Activated CD4-positive, alpha-beta T cell treated with anti-CD3 and anti-CD28 coated beads, Interleukin-2, amount 50 U/mL, for 1 hour (primary cell): ENCODE measurements at places on chromosomes 4 and X.

DNA sequence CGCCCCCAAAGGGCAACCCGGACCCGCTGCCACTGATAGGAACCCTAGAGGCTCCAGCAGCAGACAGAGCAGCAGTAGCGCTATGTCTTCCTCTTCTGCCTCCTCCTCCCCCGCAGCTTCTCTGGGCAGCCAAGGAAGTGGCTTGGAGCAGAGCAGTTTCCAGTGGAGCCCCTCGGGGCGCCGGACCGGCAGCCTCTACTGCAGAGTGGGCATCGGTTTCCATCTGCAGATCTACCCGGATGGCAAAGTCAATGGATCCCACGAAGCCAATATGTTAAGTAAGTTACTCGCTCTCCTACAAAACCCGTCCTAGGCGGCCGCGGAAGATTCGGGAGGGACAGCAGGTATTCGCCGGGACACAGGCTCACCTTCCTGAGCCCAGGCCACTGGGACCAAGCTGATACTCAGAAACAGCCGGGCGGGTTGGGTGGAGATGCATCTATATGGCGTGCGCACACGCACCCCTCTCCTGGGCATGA lies 477 bp downstream of the FGF5 start:
- DNase-seq = no peak

GRCh38 chr4:24001486-24002329 lies 111.9 kb upstream of the PPARGC1A start:
- no peak for DNase-seq

DNA sequence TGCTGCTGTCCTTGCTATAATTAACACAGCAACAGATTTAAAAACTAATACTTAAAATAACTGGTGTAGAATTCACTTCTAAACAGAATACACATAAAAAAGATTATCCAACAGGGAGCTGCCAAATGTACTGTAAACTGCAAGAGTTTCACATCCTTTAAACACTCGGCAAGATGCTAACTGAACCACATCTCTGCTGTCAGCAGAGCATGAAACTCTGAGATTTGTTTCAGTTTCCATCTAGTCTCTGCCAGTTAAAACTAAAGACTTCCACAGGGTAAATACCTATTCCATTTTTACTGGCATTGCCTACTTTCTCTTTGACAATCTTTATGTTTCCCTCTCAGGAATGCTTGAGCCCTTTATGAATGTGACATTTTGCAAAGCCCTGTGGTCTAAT lies 127.7 kb downstream of the SLC7A11 start:
- no peak for DNase-seq

DNA sequence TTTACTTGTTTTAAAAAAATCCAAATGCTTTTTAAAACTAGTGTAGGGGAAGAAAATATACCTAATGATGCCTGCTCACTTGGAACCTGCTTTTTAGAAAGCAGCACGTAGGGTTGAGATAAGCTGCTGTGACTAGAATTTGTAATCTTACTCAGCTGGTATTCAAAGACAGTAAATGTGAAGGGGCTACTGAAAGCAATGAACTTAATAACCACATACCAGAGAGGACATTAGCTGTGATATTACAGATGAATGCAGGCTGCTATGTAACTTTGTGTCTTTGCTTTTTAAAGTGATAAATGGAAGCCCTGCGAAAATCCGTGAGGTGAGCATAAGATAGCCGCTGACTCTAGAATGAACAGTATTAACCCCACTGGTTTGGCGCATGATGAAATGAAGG lies 124.1 kb downstream of the TRIML1 start:
- DNase-seq = no peak

- no peak for DNase-seq
These were observed 222.3 kb downstream of the NKX6-1 start for GRCh38 chr4:84276752-84277151.

GRCh38 chr4:153335665-153336064 lies 8.8 kb upstream of the MND1 start:
- no peak for DNase-seq

DNA sequence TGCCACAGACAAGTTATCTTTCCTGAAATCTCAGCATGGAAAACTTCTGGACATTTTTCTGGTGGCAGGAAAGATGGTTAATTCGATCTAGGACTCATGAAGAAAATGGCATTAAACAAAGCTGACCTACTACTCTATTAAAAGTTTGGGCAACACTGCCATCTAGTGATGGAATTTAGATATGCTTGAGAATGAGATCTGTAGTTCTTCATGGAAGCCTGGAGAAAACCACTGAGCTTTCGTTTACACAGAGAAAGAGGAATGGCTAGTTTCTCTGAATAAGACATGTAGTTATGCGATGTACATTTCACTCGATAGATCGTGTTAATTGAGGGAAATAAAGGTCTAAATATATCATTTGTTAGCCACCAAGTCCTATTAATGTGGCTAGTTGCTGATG lies 51.7 kb upstream of the CHRDL1 start:
- no peak for DNase-seq

GRCh38 chr4:52212702-52213101 lies 161.6 kb downstream of the SPATA18 start:
- DNase-seq = no peak

DNA sequence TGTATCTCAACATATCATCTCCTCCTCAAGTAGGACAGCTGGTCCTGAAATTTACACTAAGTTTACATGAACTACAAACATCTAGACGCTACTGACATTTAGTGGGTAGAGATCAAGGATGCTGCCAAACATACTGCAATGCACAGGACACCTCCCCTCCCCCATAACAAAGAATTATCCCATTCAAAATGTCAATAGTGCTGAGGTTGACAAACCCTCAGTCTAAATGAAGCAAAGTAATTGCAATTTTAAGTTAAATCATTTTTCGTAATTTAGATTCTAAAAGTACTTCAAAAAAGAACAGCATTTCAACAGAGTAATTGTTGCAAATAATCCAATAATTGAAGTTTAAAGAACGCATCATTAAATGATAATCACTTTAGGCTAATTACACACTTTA lies 1.2 kb downstream of the PRMT9 start:
- DNase-seq = no peak

GRCh38 chrX:150100261-150100660 lies 162.0 kb upstream of the EOLA2 start:
- DNase-seq = no peak

DNA sequence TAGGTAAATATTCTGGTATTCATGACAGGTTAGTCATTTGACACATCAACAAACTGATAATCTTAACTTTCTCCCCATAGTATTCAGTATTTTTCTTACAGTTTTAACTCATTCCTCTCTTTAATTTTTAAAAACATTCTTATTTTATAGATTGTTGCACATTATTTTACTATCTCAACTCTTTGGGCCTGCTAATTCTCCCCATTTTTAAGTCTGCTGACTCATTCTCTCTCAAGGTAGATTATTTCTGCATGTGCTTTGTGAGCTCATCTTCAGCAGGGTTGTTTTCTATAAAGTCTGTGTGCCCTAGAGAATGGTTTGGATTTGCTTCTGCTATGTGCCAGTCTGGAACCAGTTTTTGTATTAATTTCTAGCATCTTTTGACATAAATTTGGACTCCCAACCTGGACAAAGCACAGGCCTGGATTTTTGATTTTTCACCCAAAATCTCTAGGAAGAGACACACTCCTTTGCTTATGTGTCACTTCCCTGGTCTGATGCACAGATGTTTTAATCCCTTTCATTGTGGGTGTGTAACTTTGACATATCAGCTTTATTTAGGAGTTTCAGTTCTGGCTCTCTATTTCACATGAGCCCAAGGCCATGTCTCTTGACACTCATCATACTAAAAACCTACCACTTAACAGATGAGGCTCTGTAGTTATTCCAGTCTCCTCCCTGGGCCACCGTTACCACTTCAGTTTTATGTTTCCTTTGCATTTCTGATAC lies 194.3 kb upstream of the PGRMC2 start:
- no peak for DNase-seq

GRCh38 chr4:105304085-105304484 lies 157.4 kb downstream of the TET2 start:
- DNase-seq = no peak

DNA sequence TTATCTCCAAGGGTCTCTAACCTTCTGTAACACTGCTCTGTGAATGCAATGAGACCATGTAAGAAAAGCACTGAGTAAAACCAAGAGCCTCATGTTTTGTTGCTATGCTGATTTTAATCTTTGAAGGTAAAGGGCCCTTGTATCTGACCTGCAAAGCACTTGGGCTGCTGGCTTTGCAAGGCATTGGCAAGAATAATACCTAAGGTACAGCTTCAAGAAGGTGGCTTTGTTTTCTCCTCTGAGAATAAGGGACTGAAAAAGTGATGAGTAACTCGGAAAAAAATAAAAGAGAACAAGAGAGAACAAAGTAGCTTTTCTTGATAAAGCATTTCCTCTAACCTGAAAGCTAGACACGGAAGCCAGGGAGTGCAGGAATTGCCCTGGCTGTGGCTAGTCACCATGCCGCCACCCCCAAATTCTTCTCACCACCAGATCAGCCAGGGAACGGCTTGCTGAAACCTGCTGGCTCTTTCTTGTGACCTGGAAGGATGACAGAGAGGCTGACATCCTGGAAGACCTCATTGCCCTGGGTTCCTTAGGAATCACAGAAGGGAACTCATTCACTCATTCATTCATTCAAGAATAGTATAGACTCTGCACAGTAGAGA lies 41.8 kb upstream of the HS3ST1 start:
- no peak for DNase-seq

DNA sequence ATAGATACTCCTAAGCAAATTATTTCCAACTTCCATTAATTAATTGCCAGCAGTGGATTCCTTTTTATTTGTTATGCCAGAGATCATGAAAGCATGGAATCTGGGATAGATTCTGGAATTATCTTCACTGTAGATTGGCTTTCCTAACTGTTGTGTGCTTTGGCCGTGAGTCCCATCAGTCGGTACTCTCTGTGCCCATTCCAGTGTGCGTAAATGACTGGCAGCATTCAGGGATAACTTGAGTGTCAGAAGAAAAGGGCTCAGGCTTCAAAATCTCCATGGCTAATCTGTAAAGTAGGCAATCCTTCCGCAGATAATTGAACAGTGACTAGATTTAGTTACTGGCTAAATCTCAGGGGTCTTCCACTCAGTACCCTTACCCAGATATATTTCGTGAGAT lies 76.8 kb upstream of the TMEM164 start:
- DNase-seq = no peak

- DNase-seq = no peak
These were observed 229.9 kb downstream of the SOX3 start for GRCh38 chrX:140274811-140275525.

- DNase-seq = no peak
These were observed 304.1 kb upstream of the HAND2 start for GRCh38 chr4:173834151-173834550.

DNA sequence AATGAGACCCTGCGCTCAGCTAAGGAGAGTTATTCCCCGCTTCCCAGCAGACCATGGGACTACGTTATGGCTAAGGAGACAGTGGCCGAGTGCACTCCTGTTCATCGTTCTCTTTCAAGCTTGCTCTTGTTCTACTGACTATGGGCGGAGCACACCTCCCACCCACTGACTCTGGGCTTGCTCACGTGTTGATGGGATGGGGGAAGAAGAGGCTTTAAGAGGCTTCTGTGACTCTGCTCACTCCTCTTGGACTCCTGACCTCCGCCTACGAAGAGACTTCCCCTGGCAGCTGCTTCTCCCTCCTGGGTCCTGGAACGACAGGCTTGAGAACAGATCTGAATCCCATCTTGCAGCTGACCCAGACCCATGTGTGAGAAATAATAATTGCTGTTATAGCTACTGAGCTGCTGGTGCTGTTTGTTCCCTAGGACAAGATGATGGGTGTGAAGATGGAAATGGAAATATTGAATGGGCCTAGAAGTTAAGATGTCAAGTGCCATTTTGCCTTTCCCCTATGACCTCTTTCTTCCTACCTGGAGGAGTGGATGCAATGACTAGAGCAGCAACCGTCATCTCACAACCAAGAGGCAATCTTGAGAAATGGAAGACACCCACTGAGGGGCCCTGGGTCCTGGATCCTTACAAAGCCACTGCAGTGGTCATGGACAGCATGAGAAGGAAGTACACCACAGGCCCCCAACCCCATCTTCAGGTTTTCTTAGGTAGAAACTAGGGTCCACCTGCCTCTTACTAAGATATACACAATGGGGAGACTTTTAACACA lies 38.7 kb upstream of the IRAK1 start:
- DNase-seq = no peak

DNA sequence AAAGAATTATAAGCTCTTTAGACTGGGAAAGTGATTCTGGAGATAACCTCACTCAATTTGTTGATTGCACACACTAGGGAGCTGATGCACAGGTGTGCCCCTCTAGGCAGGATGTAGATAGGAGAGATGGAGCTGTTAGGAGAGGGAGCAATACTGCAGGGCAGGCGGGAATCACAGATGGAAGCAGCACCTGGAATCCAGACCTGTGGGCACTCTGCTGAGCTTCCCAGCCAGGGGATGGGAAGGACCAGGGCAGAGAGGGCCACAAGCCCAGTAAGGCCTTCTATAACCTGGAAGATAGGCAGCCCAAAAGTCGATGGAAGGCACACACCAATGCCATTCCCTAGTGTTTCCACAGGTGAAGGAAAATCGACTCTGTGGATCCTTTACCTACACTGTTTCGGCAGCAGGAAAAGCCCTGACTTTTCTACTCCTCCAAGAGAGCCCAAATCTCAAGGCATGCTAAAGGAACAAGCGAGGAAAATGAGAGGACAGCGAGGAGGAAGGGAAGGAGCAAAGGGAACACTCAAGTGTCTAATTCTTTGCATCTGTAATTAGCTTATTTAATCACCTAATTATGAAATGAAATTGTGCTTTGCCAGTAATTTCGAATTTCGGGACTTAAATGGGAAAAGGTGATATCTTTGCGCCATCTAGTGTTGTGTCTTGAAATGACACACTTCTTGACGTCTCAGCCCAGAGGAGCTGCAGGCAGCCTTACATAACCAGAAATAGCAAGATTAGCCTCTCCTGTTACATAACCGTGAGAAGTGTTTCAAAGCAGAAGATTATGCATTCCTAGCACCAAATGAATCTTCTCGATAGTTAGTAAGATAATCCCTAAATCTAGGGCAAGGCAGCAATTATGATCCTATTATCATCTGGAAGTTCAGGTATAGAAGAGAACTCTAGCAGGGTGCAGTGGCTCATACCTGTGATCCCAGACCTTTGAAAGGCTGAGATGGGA lies 31.0 kb upstream of the TLR3 start:
- DNase-seq = no peak
